IPS DF 6.9 (cell line): ENCODE measurements at places on chromosomes 11 and 22.

GRCh38 chr22:41092023-41092817 is at the start of gene EP300:
Gene EP300, plus strand, starts transcription at chr22:41092592. Its CDS starts 413 bp downstream, at chr22:41093005.
- DNase-seq, result peak; percentile 2

- no peak for DNase-seq
These were observed 16.4 kb upstream of the MMP7 start for GRCh38 chr11:102546923-102547471.

- no peak for DNase-seq
These were observed 27.9 kb upstream of the SLC36A4 start for GRCh38 chr11:93225662-93226061.

- DNase-seq, result peak; percentile 72
These were observed 725 bp downstream of the ARHGAP42 start for GRCh38 chr11:100687630-100688395.

DNA sequence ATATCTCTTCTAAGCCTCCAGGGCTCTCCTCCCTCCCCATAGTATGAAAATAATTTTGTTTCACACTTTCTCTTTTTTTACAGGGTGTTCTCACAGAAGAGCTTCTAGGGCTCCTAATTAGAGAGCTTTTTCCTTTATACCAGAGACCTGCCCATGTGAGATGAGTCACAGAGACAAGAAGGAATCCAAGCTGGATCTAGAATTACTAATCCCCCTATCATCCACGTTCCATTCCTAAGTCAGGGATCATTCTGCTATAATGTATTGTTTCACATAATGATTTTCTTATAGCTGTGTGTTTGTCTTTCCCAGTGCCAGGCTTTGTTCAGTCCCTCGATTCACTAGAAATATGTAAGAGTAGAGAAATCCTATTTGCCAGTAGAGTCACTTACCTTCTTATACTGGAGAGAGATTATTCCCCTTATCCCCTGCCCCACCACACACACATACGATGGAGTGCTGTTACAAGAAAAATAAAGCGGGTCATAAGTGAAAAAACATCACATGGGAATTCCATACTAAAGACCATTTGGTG is 778.3 kb upstream of the LRRC4C start:
- DNase-seq, result no peak

GRCh38 chr11:1012740-1013630 is 23.5 kb downstream of the MUC6 start:
- no peak for DNase-seq

- no peak for DNase-seq
These were observed 6.2 kb downstream of the MS4A10 start for GRCh38 chr11:60791153-60791933.

DNA sequence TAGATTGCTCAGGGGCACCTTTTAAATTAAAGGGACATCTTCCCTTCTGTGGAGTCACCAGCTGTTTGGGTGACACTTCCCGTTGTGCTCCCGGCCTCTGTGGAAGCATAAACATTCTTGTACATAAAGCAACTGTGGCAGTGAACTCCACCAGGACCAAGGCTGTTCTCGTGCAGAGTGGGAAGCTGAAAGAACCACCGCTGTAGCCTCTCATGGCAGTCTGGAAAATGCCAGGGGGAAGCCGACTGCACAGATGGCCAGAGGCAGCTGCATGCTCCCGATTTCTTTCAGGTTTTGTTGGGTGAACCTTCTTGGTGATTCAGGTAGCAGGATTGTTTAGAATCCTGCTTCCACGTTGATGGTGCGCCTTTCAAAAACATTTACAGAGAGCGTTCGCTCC is 10.3 kb downstream of the UBASH3B start:
- DNase-seq, result no peak
